ENCODE measurements at places on chromosomes 3 and 15.

- no peak for DNase-seq
Measured at GRCh38 chr3:149560001-149560400, 85.5 kb downstream of the TM4SF4 start.

GRCh38 chr15:44654858-44655257 lies 8.6 kb downstream of the SPG11 start:
- no peak for DNase-seq

GRCh38 chr15:51232581-51232980 lies 105.8 kb downstream of the CYP19A1 start:
- DNase-seq, result no peak

GRCh38 chr3:249587-250262 lies 53.2 kb downstream of the CHL1 start:
- DNase-seq, result no peak

GRCh38 chr15:98121957-98122356 lies 161.5 kb downstream of the ARRDC4 start:
- no peak for DNase-seq

GRCh38 chr3:151933234-151933853 lies 59.9 kb downstream of the SUCNR1 start:
- DNase-seq, result no peak

All from activated CD8-positive, alpha-beta memory T cell treated with anti-CD3 and anti-CD28 coated beads for 24 hours (primary cell).